ENCODE measurements at places on chromosomes 1 and 21.

- no peak for DNase-seq
Observed at GRCh38 chr1:107794571-107794970, 170.4 kb downstream of the VAV3 start.

- DNase-seq = peak; percentile 99
Observed at GRCh38 chr1:201714542-201715329, 114.2 kb upstream of the IPO9 start.

GRCh38 chr1:101704895-101705294 lies 291.8 kb downstream of the OLFM3 start:
- no peak for DNase-seq

GRCh38 chr1:53889304-53890298 lies at the start of gene YIPF1:
TSS of gene YIPF1 (minus strand) at chr1:53889797. CDS start at chr1:53888937, 860 bp downstream.
- peak; percentile 72 for DNase-seq

- DNase-seq = peak; percentile 67
Observed at GRCh38 chr1:1040004-1040991, 20.4 kb downstream of the AGRN start.

- DNase-seq = no peak
Observed at GRCh38 chr1:194774535-194774934, 1588.1 kb upstream of the B3GALT2 start.

Measured in GM04504 (cell line).